Activated T-helper 1 cell treated with anti-CD3 and anti-CD28 coated beads, Interleukin-12 subunit alpha, Interleukin-12 subunit beta, Interleukin-2, Interleukin-4 antibody, amounts not matched to agents 30 ng/mL and 10 ng/mL and 1 ng/mL, durations not matched to agents 14 hours and 24 hours and 36 hours (primary cell): ENCODE measurements at places on chromosomes 16 and 17.

GRCh38 chr17:49515196-49515770, 20.2 kb downstream of the NGFR start:
- H3K36me3 ChIP-seq: no peaks in the 10 kb centered on the region
- no peak for DNase-seq
- H3K27me3 ChIP-seq: peaks cover 8% of the 10 kb centered on the region
- H3K4me3 ChIP-seq: no peak overlapping the region

DNA sequence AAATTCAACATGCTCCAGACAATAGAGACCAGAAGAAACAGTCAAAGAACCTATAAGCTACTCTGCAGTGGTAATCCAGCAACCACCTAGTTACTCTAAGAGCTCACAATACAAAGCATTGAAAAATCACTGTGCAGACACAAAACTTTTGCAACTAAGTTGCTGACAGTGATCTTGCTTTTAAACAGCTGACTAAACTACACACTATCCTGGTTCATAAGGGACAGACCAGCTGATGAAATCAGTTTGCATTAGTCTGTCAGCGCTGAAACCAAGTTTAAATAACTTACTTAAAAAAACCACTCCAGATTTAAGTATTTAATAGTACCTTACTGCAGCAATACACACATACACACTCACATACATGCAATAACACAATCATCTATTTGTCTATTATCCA, 4.6 kb downstream of the VEZF1 start:
- no peak for DNase-seq
- no peak overlapping the region for H3K27ac ChIP-seq
- H3K4me3 ChIP-seq: no peak overlapping the region

GRCh38 chr17:42338427-42338985, 49.7 kb downstream of the STAT3 start:
- H3K27ac ChIP-seq: peak overlapping the region; percentile 89
- H3K4me1 ChIP-seq: peaks cover 78% of the 10 kb centered on the region
- H3K27me3 ChIP-seq: no peaks in the 10 kb centered on the region
- no peak for DNase-seq
- H3K4me3 ChIP-seq: peak overlapping the region; percentile 65
- H3K36me3 ChIP-seq: peaks cover 56% of the 10 kb centered on the region

DNA sequence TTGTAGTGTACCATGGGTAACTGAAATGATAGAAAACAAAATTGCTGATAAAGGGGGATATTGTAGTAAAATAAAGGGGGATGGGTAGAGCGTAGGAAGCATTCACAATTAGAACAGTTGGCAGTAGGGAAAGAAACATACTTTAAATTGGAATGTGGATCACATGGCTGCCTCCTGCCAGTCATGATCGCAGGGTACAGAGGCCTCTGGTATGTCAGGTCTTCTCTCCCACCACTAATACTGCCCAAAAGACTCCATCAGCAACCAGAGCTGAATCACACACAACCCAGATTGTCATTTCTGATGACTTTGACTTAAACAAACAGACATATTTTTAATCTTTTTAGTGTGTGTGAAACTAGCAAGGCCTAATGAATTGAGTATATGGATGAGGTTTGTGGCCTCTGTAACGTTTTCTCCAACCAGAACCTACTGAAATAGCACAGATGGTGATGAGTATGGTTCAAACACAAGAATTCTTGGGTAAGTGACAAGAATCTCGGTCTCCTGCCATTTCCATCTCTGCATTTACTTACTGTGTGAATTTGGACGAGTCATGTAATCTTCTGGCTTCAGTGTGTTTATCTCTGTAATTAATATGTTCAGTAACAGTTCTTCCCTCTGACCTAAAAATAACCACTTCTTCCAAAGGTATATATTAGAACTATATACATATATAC, 112.6 kb downstream of the USP22 start:
- no peak for DNase-seq
- peaks cover 4% of the 10 kb centered on the region for H3K27me3 ChIP-seq
- no peak overlapping the region for H3K4me3 ChIP-seq
- H3K36me3 ChIP-seq: no peaks in the 10 kb centered on the region

- H3K27ac ChIP-seq: peak overlapping the region; percentile 93
- H3K27me3 ChIP-seq: no peaks in the 10 kb centered on the region
- no peak for DNase-seq
- H3K36me3 ChIP-seq: peaks cover 45% of the 10 kb centered on the region
- peaks cover 44% of the 10 kb centered on the region for H3K4me1 ChIP-seq
Observed at GRCh38 chr17:45246861-45247428, 14.9 kb downstream of the SPATA32 start.

DNA sequence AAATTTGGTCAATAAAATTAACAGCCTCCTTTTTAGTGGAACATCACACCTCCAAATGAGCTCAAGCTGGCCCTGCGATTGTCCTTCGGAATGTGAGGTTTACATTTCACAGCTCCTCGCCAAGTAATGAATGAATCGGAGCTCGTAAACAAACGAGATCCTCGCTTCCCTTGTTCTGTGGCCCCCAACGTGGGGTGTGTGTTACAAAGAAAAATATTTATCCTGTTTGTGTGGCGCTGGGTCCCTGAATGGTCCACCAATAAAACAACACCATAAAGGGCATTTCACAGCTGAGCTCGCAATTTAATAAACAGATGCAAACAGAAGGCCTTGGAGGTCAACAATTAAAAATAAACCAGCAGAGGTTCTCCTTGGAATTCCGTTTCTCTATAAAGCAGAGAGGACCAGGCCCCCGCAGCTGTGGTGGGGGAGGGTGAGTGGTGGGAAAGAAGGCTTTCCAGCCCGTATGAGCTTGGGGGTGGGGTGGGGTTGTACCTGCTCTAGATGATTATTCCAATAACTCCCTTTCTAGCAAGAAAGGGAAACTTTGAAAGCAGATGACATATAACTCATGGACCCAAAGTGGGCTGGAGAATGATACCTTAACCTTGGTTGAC, 393.9 kb upstream of the SALL1 start:
- DNase-seq: no peak
- no peak overlapping the region for H3K27ac ChIP-seq
- no peak overlapping the region for H3K4me3 ChIP-seq
- no peaks in the 10 kb centered on the region for H3K36me3 ChIP-seq

DNA sequence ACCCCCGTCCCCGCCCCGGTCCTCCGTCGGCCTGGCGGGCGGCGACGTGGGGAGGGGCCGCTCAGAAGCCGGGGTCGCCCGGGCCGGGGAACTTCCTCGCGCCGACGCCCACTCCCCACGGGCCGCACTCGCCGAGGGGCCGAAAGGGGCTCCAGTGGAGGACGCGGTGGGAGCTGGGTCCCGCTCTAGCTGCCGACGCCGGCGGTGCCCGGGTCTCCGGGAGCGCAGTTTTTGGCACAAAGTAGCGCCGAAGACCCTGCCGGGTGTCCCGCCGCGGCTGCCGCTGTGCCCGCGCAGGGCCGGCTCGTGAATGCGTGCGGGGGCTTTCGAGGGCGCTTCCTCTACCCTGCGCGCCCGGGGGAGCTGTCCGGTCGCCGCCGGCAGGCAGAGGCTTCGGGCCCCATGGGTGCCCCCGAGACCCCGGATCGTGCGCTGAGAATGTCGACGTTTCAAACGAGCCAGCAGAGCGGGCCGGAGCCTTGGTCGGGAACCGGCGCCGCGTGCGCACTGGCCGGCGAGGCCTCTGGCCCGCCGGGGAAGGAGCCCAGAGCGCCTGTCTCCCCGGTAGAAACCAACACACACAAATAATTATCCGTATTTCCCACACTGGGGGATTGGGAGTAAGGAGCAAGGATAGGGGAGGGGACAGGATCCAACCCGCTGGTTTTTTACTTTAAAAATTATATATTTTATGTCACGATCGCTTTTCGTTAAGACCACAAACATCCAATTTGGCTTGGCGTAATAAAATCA, 46.6 kb upstream of the SLC38A10 start:
- H3K4me3 ChIP-seq: no peak overlapping the region
- peaks cover 5% of the 10 kb centered on the region for H3K36me3 ChIP-seq
- H3K27me3 ChIP-seq: peaks cover 37% of the 10 kb centered on the region
- H3K4me1 ChIP-seq: peaks cover 6% of the 10 kb centered on the region
- no peak for DNase-seq

DNA sequence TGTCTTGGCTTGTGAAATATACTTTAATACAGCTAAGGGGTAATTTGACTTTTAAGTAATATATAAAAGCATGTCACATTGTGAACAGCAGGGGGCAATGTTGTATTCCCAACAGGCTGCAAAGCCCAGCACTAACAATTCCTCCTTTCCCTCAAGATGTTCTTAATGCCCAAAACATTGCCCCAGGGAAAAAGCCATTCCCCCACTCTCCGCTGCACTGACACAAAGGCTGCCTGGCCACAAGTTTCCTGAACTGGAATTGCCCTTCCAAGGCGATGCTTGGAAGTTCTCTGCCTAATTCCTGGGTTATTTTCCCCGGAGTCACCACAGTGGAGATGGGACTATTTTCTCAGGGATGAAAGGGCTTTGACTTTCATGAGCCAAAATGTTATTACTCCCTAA, 27.2 kb downstream of the CLEC16A start:
- peaks cover 68% of the 10 kb centered on the region for H3K4me1 ChIP-seq
- peaks cover 41% of the 10 kb centered on the region for H3K36me3 ChIP-seq
- H3K27me3 ChIP-seq: no peaks in the 10 kb centered on the region
- peak overlapping the region; percentile 70 for H3K27ac ChIP-seq
- peak; percentile 28 for DNase-seq

GRCh38 chr17:76560877-76561221, 21.0 kb downstream of the PRCD start:
- H3K4me1 ChIP-seq: peaks cover 56% of the 10 kb centered on the region
- H3K4me3 ChIP-seq: peak overlapping the region; percentile 78
- no peaks in the 10 kb centered on the region for H3K27me3 ChIP-seq
- H3K27ac ChIP-seq: no peak overlapping the region
- peaks cover 61% of the 10 kb centered on the region for H3K36me3 ChIP-seq
- DNase-seq: no peak

DNA sequence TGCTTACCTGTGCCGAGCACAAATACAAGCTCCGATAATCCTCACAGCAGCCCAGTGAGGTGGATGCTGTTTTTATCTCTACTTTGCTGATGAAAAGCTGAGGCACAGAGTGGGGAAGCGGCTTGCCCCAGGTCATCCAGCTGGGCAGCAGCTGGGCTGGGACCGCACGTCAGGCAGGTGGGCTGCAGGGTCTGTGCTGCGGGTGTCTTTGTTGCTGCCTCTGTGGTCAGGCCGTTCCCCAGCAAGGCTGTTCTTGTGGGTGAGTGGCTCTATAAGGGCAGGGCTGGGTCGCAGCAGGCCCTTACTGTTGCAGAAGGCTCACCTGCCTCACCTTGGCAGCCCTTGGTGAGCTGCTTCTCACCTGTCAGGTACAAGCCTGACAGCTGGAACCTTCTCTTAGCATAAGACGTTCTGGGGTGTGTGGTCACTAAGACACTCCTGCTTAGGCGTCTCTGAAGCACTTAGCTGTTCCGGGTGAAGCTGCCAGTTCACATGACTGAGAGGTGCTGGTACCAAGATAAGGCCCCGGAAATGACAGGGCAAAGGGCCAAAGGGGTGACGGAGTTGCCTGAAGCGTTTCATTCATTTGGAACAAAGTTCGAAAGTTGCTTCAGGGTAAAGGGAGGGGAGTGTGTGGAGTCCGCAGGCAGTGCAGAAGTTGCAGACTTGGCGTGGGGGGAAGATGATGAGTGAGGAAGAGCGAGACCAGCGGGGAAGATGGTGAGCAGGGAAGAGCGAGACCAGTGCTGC, 17.4 kb downstream of the IRF8 start:
- H3K4me1 ChIP-seq: peaks cover 14% of the 10 kb centered on the region
- H3K4me3 ChIP-seq: no peak overlapping the region
- peaks cover 53% of the 10 kb centered on the region for H3K36me3 ChIP-seq
- DNase-seq: no peak
- H3K27me3 ChIP-seq: peaks cover 2% of the 10 kb centered on the region

DNA sequence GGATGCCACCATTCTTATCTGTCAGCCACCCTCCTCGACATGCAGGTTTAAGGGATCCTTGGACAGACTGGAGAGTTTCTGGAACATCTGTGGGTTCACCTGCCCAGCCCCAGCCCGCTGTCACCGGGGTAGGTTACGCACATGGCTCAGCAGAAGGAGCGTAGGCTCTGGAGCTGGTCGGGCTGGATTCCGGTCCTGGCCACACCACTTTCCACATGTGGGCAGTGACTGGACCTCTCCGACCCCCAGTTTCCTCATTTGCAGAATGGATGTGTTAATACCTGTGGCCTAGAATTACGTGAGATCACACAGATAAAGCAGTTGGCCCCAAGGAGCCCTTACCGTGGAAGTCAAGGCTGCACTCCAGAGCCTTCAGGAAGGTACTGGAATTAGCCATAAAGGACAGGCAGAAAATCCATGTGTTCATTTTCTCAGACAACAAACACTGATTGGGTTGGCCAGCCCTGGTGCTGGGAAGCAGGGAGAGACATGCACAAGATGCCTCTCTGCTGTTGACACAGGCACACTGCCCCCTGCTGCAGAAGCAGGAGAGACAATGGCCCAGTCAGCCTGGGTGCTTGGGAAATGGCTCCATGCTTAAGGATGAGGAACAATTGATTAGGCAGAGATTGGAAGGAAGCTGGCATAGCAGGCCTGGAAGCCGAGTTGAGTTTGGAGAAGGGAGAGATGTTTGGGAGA, 58.8 kb downstream of the SF3B3 start:
- no peak overlapping the region for H3K4me3 ChIP-seq
- no peaks in the 10 kb centered on the region for H3K36me3 ChIP-seq
- DNase-seq: no peak
- no peaks in the 10 kb centered on the region for H3K27me3 ChIP-seq
- no peak overlapping the region for H3K27ac ChIP-seq
- no peaks in the 10 kb centered on the region for H3K4me1 ChIP-seq

- peaks cover 29% of the 10 kb centered on the region for H3K36me3 ChIP-seq
- H3K27ac ChIP-seq: peak overlapping the region; percentile 86
- peak overlapping the region; percentile 94 for H3K4me3 ChIP-seq
- peaks cover 5% of the 10 kb centered on the region for H3K27me3 ChIP-seq
Observed at GRCh38 chr17:32445074-32445415, 735 bp downstream of the PSMD11 start.

DNA sequence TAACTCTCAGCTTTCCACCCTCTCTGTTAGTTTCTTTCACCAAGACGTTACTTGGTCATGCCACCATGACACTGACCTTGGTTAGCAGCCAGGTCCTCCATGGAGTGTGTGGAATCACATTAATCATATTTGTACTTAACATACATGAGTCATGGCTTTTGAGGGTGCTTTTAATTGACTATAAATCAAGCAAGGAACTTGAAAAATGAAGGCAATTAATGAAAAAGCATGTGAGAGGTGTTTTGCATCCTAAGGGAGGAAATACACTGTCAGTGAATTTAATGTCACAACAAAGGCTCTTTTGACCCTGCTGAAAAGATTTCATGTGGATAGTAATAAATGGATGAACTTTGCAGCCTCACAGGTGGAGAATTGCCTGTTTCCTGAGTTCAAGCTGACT, 240.7 kb downstream of the CDH13 start:
- H3K36me3 ChIP-seq: no peaks in the 10 kb centered on the region
- no peak overlapping the region for H3K27ac ChIP-seq
- no peak for DNase-seq
- H3K4me3 ChIP-seq: no peak overlapping the region
- H3K4me1 ChIP-seq: no peaks in the 10 kb centered on the region

GRCh38 chr16:49348408-49349176, 25.0 kb upstream of the C16orf78 start:
- DNase-seq: no peak
- no peaks in the 10 kb centered on the region for H3K4me1 ChIP-seq
- H3K36me3 ChIP-seq: no peaks in the 10 kb centered on the region
- no peaks in the 10 kb centered on the region for H3K27me3 ChIP-seq
- H3K27ac ChIP-seq: no peak overlapping the region
- H3K4me3 ChIP-seq: no peak overlapping the region

- no peak for DNase-seq
- no peak overlapping the region for H3K4me3 ChIP-seq
- H3K4me1 ChIP-seq: peaks cover 39% of the 10 kb centered on the region
- H3K27me3 ChIP-seq: no peaks in the 10 kb centered on the region
- peaks cover 28% of the 10 kb centered on the region for H3K36me3 ChIP-seq
Observed at GRCh38 chr16:16029431-16030011, 80.1 kb downstream of the ABCC1 start.
